ENCODE measurements at places on chromosomes 6 and 20.

DNA sequence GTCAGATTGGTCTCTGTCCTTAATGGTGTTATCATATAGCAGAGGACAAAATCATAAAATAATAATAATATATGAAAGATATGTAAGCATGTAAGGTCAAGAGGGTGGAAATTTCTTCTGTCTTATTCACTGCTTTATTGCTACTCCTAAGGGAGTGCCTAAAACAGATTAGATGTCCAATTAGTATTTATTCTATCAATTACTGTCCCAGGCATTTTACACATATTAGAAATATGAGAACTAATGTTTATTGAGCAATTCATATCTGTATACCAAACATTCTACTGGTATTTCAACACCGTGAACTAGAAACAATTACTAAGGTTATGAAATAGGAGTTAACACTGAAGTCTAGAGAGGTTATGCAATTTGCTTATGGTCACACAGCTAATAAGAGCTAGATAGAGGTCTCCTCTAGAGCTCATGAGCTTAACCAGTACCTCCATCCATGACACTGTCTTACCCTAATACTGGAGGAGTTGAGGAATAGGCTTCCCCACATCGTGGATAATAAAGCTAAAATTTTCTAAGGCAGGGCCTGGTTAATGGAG, 302.3 kb downstream of the PLCB1 start:
- no peak for DNase-seq

DNA sequence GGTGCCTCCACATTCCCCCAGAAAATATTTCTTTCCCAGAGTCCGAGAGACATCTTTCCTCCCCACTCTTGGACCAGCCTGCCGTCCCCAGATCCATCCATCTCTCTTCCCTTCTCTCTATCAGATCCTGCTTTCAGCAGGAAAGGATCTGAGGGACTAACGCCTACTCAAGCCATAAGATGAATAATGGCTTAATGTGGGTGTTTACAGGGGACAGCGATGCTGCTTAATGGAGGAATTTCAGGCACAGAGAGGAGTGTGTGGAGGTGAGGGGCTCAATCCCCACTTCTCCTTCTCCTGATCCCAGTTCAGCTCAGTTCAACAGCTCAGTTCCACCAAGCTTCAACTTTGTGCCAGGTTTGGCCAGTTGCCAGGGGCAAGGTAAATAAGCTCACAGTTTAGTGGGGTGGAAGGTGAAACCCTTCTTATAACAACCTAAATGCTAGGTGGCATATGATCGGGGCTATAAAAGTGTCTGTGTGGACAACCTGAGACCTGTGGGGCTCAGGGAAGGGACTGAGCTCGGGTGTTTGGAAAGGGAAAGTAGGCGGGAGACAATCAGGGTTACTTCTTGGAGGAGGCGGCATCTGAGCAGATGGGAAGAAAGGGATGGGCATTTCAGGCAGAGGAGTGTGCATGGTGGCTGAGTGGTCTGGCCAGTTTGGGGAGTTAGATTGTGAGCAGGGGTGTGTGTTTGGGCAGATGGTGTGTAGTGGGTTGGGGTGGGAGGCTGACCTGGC, 55.8 kb downstream of the CDH22 start:
- DNase-seq, result no peak

- DNase-seq, result no peak
Observed at GRCh38 chr6:133487174-133487573, 246.0 kb downstream of the EYA4 start.

- no peak for DNase-seq
Observed at GRCh38 chr6:168756009-168756634, 315.1 kb downstream of the SMOC2 start.

GRCh38 chr6:7424967-7425807, 35.6 kb downstream of the RIOK1 start:
- DNase-seq, result no peak

DNA sequence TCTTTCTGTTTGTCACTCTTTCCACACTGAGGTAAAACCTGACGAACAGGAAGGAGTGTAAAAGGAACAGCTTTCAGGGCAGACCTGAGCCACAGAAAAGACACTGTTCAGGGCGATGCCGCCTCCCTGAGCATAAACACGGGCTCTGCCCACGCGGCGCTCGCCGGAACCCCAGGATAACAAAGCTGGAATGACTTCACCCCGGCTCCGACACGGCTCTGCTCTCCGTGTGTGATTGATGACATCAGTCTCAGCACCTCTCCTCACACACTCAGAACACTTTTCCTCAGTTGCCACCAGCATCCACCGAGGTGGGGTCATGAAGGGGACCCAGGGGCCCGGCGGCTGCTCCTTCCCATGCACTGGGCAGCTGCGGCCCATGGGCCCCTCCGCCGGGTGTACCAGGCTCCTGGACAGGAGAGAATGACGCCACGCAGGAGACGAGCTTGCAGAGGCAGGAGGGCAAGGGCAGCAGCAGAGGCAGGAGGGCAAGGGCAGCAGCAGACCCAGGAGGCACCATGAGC, 43.6 kb downstream of the DLL1 start:
- DNase-seq, result no peak

- no peak for DNase-seq
Observed at GRCh38 chr20:35539756-35540212, 2.1 kb upstream of the ERGIC3 start.

- no peak for DNase-seq
Observed at GRCh38 chr6:81777586-81778268, 25.2 kb upstream of the TENT5A start.
